ENCODE measurements at places on chromosomes 1 and 21.
A peak's percentile ranks its signal among the peaks of the same experiment; 100 is the strongest.

DNA sequence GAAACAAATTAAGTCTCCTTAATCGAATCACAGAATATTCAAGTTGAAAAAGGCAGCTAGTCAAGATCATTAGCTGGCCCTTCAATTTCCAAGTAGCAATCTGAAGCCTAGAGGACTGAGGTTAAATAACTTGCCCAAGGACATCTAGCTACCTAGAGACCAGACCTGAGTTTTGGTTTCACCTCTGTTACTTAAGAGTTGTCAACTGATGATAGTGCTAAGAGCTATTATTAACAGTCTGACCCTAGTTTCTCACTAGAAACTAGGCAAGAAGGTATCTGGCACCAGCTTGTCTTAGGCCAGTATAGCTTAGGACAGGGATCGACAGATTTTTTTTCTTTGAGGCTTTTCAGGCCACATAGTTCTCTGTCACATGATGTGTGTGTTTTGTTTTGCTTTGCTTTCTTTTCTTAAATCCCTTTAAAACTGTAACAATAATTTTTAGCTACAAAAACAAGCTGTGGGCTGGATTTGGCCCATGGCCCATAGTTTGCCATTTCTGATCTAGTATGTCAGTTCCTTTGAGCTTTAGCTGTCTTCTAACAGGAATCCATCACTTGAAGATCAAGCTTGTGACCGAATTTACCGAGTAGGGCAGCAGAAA, 23.2 kb downstream of the TRIM45 start:
- no peak for DNase-seq

DNA sequence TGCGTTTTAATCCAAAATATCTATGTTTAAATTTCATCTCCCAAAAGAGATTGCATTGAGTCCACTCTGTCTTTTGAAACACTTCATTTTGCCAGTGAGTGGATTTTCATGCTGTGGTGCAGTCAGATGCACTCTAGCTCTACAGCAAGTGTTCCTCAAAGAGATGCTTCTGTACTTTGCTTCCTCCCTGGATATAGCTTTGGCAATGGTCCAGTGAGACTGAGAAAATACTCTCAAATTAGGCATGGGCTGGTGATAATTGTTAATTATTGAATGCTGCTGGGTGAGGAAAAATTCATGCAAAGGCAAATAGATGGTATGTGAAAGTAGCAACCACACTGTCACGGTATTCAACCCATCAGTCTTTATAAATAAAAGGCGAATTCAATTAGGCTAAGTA, 396.9 kb downstream of the ADGRL2 start:
- DNase-seq, result no peak

DNA sequence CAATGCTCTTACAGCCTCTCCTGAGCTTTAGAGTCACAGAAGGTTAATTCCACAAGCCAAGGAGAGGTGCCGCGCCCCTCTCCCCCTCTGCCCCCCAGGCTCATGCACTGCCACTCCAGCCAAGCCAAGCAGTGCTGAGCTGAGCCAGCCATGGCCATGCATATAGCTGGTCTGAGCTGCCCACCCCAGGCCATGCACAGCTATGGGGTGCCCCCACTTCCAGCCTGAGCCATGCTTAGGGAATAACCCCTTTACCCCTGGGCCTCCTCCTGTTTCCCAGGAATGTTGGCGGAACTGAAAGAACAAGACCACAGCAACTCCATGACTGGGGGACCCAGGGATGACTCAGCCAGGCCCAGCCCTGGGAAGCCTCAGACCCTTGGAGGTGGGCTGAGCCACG, 34.0 kb upstream of the MAGOH start:
- DNase-seq, result no peak

GRCh38 chr1:23657659-23658275, 33.8 kb upstream of the RPL11 start:
- DNase-seq, result no peak

DNA sequence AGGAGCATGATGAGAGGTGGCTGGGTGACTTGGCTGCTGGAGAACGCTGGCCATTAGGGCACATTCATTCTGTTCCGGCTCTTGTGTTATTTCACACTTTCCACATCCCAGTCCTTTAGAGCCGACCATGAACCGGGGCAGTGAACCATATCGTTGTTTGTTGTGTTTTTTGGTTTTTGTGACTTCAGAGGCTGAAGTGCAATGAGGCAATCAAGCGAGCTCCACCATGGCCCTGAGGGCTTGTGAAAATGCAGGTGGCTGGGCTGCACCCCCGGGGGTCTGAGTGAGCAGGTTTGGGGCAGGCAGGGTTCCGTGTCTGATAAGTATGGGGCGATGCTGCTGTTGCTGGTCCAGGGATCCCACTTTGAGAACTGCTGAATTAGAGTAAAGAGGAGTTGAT, 23.7 kb downstream of the ABCG1 start:
- no peak for DNase-seq

DNA sequence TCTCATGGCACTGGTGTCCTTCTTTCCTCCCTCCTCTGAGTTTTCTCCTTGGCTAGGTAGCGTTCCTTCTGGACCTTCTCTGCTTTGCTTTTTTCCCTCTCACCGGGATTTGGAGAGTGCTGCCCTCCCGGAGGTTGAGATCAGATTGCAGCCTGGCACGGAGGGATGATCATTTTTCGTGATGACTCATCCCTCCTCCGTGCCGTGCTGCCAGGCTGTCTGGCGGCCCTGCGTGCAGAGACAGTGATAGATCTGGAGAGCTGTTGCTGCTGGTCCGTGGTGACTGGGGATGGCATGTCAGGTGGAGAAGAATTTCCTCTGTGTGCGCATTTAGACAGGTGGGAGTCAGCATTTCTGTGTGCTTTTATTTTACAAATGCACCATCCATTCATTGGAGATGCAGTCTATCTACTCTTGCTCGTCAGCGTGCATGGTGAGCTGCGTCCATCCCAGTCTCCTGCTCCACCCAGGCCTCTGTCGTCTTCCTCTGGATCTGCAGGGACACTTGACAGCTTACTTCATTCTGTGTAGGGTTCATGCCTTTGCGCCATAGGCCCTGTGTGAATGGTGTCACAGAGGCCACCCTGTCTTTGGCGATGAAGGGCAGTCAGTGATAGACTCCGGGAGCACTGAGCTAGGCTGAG, 104.4 kb downstream of the PCBP3 start:
- DNase-seq, result peak; percentile 69

DNA sequence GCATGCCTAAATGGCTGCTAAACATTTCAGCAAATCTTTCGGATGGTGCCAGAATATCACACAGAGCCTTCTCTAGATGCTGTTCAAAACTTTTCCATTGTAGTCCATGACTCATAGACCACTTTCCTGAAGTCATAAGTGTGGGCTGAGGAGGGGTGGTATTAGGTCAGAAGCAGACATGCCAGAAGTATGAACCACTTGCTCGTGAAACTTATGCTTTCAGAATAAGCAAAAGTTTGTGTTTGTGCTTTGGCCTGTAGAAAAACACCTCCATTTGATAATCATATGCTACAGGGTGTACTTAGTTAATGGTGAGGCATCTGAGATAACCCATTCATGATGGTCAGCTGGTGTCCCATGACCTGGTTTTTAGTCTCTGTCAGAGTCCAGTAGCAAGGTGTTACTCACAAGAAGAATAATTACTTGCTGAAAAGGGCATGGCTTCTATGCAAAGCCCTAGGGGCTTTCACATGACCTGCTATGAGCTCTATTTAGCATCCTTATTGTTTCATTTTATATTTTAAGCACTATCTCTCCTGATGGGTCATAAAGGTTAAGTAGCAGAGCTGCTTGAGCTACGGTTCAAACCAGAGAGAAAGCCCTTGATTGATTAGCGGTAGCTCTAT, 183.1 kb upstream of the IVNS1ABP start:
- DNase-seq, result no peak

DNA sequence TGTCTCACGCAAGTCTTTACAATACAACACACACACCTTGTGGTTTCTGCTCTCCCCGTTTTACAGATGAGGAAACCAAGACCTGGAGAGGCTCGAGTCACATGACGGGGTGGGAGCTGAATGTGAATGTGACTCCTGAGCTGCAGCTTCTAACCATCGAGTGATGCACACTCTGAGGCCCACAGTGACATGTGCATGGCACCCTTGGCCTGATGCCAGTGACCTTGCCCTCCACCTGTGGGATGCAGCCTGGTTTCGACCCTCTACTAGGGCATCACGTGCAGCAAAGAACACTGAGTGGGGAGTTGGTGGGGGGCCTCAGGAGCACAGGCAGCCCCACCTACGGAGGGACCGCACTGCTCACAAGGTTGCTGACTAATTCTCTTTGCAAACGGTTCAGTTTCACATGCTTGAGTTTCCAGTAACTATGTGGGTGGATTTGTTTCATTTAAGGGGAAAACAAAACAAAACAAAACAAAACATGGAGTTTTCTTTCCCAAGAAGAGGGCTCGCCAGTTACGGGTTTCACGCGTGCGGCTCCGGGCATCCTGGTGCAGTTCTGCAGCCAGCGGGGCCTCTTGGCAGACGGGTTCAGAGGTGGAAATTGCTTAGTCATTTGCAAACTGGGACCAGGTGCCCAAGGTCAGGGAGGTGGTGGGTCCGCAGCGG, 22.9 kb downstream of the SPSB1 start:
- DNase-seq, result no peak

GRCh38 chr1:246364415-246364941, 142.6 kb downstream of the SMYD3 start:
- no peak for DNase-seq

GRCh38 chr1:36154765-36155407, 1.1 kb upstream of the MAP7D1 start:
- no peak for DNase-seq
